Stimulated activated CD8-positive, alpha-beta memory T cell treated with anti-CD3 and anti-CD28 coated beads, Interleukin-7, amount 100 ng/mL, for 24 hours (primary cell): ENCODE measurements at places on chromosomes 13 and 19.

GRCh38 chr19:36796714-36796992, 24.0 kb upstream of the ZNF850 start:
- DNase-seq, result no peak

GRCh38 chr13:21228738-21229137, 52.3 kb downstream of the MRPL57 start:
- no peak for DNase-seq

- DNase-seq, result no peak
Measured at GRCh38 chr13:71219698-71220415, 647.1 kb downstream of the DACH1 start.

- DNase-seq, result no peak
Measured at GRCh38 chr13:43787518-43787891, 733 bp upstream of the ENOX1 start.

GRCh38 chr19:38718747-38719543, 25.3 kb downstream of the CAPN12 start:
- no peak for DNase-seq

GRCh38 chr13:37382146-37382545, 216.4 kb downstream of the POSTN start:
- DNase-seq, result no peak

DNA sequence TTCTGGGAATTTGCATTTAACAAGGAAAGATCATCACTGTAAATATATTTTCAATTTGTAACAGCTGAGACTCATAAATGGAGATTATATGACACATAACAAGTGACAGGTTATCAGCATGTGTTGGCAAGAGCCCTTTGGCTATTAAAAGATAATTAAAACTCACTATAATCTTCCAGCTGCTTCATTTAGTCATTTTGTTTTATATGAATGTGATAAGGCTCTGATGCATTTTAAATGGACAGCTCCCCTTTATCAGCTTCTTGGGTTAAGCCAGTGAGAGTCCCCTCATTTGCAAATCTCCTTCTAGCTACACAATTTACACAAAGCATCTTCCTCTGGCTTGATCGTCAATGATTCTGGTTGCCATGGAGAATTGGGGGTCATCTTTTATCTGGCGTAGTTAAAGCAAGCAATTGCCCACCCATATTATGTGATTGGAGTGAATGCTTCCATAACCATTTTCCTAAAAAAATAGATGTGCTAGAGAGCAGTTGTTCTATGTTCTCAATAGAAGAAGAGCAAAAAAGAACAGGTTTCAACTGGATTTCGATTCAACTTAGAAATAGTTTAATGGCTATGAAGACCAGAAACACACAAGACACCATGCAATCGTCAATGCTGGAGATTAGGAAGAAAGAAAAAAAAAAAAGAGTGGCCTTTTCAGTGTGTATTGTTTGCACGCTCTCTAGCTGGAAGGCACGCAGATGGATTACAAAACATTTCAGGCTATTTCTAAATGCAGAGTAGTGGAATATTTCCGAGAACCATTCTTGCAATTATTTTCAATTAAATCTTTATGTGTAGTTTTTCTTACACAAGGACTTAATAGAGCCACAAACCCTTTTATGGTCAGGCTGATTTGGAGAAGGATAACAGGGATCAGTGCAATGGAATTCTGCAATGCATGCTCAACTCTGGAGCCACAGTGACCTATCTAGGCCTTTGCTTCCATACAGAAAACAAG, 27.4 kb downstream of the STARD13 start:
- DNase-seq, result no peak

DNA sequence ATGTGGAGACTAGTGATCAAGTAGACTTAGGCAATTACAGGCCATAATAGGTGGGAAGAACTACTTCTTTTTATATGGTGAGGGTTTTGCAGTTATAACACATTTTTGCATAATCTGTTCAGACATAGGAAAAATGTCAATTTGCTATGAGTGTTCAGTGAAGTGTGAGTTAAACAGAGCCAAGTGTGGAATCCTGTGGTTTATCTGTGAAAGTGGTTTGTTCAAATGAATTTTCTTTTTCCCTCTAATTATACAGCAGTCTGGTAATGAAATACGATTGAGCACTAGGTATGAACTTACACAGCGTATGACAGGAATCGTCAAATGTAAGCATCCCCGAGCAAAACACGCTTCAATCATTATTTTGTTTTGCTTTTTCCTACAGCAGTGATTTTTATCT, 178.3 kb downstream of the STK24 start:
- DNase-seq, result no peak

DNA sequence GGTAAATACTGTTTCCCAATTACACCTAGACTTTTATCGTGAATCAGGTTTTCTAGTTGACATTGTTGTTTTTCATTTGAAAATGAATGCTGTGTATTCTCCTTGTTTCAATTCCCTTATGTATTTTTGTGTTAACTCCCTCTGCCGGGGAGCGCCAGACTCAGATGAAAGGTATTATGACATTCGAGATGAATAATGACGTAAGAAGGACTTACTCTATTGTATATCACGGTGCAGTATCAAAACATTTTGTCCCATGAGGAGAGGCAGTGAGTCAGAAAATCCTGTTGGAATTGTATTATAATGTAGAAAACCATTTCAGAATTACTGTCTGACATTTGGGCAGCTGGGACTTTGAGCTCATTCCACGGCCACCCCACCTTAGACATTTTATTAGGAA, 61.6 kb downstream of the LRCH1 start:
- DNase-seq, result no peak

DNA sequence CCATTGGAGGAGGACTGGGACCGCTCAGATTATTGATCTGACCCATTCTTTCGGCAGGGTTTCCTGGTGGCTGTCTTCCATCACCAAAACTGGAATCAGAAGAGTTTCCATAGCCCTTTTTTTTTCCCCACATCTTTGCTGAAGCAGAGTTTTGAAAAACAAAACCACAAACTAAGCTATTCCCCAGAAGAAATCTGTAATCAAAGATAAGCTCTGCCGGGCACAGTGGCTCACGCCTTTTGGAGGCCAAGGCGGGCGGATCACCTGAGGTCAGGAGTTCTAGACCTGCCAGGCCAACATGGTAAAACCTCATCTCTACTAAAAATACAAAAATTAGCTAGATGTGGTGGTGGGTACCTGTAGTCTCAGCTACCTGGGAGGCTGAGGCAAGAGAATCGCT, 4.2 kb upstream of the ICAM1 start:
- DNase-seq, result no peak

GRCh38 chr19:18815673-18816072, 16.1 kb upstream of the UPF1 start:
- no peak for DNase-seq

- no peak for DNase-seq
Measured at GRCh38 chr19:44476559-44477408, 23.5 kb downstream of the ZNF180 start.

DNA sequence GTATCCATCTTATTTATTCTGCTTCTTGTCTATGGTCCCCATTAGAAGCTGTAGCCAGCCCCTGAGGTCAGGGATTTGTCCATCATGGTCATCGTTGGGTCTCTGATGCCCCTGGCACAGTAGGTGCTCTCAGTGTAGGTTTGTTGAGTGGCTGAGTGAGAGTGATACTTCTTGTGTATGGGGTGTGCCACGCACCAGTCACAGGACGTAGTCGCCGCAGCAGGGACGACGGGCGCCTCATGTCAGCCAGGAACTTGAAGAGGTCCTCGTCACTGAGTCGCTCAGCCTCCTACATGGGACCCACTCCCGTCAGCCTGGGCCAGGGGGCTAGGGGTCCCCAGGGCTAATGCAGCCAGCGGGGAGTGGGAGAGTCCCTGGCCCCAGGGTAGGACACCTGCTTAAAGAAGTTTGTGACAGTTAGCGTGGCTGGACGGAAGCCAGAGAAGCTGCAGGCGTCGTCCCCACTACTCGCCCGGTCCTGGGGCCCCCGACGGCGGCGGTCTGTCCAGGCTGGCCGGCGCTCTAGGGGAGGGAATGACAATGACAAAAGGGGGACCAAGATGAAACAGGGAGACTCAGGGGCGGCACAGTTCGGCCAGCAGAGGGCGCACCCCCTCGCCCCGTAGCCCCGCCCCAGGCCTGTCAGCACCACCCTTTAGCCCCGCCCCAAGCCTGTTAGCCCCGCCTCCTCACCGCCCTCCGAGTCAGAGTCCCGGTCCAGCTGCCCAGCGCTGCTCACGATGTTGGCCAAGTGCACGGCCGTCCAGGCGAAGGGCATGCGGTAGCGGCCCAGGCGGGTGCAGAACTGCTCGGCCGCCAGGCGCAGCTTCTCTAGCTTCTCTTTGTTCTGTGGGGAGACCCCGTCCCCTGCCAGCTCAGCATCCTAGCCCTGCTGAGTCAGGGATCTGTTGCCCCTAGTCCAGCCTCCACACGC, 3.7 kb downstream of the ANGPTL8 start:
- DNase-seq, result peak; percentile 89

DNA sequence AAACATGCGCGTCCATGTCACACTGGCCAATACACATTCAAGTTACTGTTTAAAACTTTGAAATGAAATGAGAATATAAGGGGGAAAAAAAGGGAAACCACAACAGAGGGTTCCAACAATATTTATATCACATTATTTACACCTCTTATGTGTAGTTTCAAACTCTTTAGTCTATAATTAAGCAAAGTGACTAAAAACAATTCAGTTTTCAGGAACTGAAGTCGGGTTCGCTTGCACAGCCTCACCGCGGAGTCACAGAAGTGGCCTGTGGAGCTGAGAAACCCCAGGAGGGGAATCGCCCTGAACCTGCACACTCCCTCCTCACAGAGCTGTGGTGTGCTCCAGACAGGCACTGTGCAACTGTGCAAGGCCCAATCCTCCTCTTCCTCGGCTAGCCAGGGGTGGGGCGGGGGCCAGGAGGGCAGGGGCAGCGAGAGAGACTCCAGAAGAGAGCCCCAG, 75.9 kb downstream of the STK24 start:
- DNase-seq, result no peak

GRCh38 chr13:24627090-24627714, 53.0 kb upstream of the ATP12A start:
- DNase-seq, result no peak

DNA sequence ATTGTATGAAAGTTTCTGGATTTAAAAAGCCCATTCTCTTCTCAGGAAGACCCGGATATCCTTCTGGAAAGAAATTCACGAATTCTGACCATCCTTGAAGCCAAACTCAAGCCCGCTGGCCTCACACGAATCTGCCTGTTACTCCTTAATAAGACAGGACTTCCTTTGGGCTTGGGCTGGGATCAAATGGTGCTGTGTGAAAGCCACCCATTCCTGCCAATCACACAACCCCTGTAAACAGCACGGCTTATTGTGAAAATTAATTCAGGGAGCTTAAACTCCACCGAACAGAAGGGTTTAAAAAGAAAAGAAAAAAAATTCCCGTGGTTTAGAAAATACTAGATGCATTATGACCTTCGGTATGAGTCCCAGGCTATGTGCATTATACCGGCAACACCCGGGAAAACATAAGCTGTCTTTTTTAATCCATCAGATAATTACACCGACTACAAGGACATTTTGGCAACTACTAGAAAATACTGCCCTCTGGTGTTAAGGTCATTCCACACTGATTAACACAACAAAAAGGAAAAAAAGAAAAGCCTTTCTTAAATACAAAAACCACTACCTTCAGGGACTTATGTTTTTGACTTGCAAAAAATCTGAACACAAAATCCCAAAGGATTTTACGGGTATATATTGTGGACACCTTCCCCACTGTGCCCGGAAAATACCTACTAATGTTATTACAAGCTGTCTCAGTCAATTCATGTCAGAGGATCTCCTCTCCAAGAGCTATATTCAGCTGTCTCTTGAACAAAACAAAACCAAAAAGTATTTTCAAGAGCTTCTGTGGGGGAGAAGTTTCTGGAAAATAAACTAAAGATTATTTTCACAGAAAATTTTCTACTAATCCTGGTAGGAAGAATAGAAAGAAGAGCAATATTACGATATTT, 76.0 kb upstream of the LSM14A start:
- no peak for DNase-seq

DNA sequence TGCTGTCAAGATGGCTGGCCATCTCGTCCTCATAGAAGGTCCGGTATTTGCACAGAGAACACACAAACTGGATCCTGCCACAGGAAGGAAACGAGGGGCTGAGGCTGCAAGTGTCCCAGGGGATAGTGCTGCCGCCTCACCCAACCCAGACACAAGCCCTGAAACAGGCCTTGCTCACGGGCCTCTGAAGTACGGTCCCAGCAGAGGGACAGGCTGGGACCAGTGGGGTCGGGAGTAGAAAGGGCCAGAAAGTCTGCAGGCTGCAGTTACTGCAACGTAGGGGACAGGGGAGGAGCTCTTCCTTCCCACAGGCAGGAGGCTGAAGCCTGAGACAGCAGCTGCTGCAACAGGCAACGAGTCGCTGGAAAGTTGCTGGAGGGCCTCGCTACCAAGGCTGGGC, 18.2 kb upstream of the AKAP8 start:
- DNase-seq, result no peak

- DNase-seq, result no peak
Measured at GRCh38 chr13:66410314-66410713, 819.8 kb downstream of the PCDH9 start.

DNA sequence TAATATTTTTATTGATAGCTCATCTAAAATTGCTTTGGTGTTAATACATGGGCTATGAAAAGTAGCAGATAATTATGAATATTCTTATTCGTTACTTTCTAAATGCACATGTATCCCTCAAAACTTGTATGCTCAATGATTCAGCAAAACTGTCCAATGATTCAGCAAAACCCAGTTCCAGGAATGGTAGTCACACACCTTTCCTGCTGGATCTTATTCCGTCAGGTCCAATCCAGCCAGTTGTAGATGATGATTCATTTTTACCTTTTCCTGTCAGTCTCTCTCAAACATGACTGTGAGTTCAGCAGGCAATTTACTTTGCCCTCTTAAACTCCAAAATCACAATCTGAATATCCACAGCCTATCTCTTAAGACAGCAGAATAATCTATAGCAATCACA, 1082.6 kb downstream of the EFNB2 start:
- DNase-seq, result no peak

- DNase-seq, result no peak
Measured at GRCh38 chr19:48443731-48444128, 2.1 kb upstream of the GRWD1 start.

DNA sequence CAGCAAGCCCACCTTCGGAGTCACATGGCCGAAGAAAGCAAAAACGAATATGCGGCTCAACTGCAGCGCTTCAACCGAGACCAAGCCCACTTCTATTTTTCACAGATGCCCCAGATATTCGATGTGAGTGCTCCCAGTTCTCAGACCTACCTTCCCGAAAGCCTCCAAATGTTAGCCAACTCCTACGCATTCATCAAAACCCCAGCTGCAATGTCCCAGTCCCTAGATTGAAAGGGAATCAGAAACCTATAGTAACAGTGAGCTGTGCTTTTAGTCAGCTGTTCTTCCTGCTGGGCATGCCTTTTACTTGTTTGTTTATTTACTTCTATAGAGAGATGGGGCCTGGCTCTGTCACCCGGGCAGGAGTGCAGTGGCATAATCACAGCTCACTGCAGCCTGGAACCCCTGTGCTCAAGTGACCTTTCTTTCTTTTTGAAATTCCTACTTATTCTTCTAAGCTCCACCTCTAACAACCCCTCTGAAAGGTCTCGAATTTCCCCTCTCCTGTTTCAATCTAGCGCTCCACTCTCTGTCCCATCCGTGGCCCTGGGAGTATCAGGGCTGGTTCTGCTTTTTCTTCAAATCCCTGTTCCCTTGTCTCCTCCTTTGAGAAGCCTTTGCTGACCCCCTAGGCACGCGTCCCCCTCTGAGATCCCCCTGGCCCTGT, 4.4 kb downstream of the TRIP10 start:
- DNase-seq, result no peak
